ENCODE measurements at places on chromosomes 4 and X.
A peak's percentile ranks its signal among the peaks of the same experiment; 100 is the strongest.

DNA sequence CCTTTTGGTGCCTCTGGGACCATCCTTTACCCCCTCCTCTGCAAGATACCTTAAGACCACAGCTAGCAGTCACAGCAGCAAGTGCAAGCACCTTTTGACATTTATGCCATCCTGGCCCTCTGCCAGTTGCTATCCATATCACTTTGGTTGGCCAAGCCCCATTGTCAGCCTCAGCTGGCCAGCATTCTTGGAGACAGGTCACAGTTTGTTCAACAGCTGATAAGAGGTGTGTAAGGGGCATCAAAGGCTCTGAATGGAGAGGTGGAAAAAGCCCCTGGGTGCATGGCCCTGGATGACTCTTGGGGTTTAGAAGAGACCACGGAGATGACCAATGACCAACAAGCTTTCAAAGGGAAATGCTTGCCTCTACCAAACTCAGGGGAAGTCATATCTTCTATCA, 133.6 kb upstream of the MAMLD1 start:
- no peak for DNase-seq

- DNase-seq, result peak; percentile 59
Measured at GRCh38 chrX:108735679-108736508, 469 bp downstream of the IRS4 start.

GRCh38 chr4:156547891-156548290, 423.7 kb downstream of the PDGFC start:
- DNase-seq, result no peak

DNA sequence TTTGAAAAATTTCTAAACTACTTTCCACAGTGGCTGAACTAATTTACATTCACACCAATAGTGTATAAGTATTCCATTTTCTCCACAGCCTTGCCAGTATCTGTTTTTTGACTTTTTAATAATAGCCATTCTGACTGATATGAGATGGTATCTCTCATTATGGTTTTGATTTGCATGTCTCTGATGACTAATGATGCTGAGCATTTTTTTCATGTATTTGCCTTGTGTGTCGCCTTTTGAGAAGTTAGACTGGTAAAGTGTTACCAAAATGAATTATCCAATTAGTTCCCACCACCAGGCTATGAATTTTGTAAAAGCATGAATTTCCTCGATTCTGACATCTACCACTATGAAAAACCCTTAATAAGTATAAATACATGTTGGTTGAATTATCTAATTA, 242.2 kb upstream of the GK2 start:
- DNase-seq, result no peak

- DNase-seq, result no peak
Measured at GRCh38 chr4:125492957-125493356, 178.2 kb downstream of the FAT4 start.

DNA sequence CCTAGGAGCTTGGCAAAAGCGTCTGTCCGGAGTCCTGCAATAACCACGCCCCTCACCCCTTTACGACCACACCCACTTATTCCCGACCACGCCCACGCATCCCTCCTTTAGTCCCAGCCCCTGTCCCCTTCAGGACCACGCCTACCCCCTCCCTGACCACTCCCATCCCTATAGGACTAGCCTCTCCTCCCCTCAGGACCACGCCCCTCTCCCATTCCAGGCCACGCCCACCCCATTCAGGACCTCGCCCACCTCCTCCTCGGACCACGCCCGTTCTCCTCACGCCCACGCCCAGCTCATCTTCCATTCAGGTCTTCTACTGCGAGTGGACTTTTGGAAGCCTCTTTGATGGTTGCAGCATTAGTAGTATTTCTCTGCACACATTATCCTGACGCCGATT, 131.2 kb upstream of the STX18 start:
- DNase-seq, result no peak

- no peak for DNase-seq
Measured at GRCh38 chr4:40303751-40304150, 31.4 kb upstream of the CHRNA9 start.

GRCh38 chrX:133590703-133591505, 175.6 kb upstream of the GPC4 start:
- no peak for DNase-seq

- no peak for DNase-seq
Measured at GRCh38 chr4:161342881-161343568, 820.8 kb downstream of the FSTL5 start.

DNA sequence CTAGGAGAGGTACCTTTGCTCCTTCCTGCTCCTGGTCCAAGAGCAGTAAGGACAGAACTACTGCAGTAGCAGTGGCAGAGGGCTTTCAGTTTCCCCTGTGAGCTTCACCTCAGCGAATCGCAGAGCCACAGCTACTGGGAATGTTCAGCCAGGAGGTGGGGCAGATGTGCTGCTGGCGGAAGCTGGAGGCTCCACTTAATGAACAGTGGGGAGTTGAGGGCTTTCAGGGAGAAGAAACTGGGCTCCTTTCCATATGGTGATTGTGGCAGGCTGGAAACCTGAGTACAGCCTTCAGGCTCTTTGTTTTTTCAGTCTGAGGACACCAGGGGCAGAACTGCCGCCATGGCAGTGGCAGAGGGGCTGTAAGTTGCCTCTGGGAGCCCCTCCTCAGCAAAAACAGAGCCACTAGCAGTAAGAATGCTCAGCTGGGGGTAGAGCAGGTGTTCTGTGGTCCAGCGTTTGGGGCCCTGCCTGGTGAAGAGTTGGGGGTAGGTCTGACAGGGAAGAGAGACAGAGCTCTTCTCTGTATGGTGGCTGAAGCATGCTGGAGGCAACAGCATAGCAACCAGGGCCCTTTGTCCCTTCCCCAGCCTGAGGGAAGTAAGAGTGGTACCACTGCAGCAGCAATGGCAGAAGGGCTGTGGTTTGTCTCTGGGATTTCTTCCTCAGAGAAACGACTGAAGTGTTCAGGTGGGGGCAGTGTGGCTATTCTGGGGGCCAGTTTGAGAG, 106.0 kb upstream of the GRXCR1 start:
- DNase-seq, result no peak

- no peak for DNase-seq
Measured at GRCh38 chr4:53060278-53060677, 198.2 kb downstream of the RASL11B start.

GRCh38 chr4:125689805-125690204, 375.1 kb downstream of the FAT4 start:
- no peak for DNase-seq

- DNase-seq, result no peak
Measured at GRCh38 chrX:37904833-37905232, 57.5 kb upstream of the DYNLT3 start.

DNA sequence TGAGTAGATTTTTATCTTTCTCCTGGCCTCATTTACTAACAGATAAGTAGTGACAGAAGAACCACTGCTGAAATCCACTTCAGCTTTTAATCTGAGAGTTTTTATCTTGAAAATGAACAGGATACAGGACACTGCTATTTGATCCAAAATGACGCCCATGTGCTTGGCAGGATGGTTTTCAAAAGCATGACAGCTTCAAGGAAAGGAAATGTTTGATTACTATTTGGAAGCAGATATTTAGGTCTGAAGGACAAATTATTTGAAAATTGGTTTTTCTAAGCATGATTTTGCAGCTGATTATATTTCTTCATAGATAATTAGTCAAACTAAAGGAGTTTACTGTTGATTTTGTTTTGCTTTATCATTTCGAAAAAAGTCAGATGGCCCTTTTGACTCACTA, 11.1 kb downstream of the PACRGL start:
- DNase-seq, result no peak

GRCh38 chr4:137131201-137131600, 401.1 kb downstream of the PCDH18 start:
- no peak for DNase-seq
